Endodermal cell (in vitro differentiated cells): ENCODE measurements at places on chromosomes 6 and 20. TPM values are rescaled to one million over a fixed set of nuclear protein-coding genes. Genes with fewer than 3 reads are reported as not detected.

SYNGAP1 gene
- 75.4 and 90.2 TPM in 2 replicates for total RNA-seq

ABHD16B gene
- total RNA-seq = not detected in 3 replicates

TENT5A gene
- total RNA-seq = 4.3 and 4.8 TPM in 2 replicates

EDN1 gene
- 0.36 and 0.46 TPM in 2 replicates for total RNA-seq

ANKRD66 gene
- not detected in 2 replicates for total RNA-seq

DSP gene
- 123 to 166 TPM (median 127 TPM) in 3 replicates for total RNA-seq

PLA2G7 gene
- total RNA-seq = 0.68 and 1.1 TPM in 2 replicates

DNA sequence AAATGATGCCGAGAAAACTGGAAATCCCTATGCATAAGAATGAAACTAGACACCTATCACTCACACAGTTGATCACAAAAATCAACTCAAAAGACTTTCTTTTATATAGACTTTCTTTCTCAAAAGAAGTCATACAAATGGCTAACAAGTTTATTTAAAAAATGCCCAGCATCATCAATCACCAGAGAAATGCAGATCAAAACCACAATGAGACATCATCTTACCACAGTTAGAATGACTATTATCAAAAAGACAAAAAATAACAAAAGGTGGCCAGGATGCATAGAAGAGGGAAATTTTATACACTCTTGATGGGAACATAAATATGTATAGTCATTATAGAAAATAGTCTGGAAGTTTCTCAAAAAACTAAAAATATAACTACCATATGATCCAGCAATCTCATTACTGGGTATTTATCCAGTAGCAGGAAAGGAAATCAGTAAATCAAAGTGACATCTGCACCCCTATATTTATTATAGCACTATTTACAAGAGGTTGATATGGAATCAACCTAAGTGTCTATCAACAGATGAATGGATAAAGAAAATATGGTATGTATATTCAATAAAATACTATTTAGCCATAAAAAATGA lies 3.4 kb upstream of the RNF217 start:
- H3K4me1 ChIP-seq = no peaks in the 10 kb centered on the region
- no peak overlapping the region for H3K4me3 ChIP-seq
- H3K27me3 ChIP-seq = peaks cover 6% of the 10 kb centered on the region
- no peak overlapping the region for H3K27ac ChIP-seq
- DNase-seq = no peak
- no peaks in the 10 kb centered on the region for H3K36me3 ChIP-seq

- no peaks in the 10 kb centered on the region for H3K27me3 ChIP-seq
- H3K4me3 ChIP-seq = no peak overlapping the region
- H3K36me3 ChIP-seq = no peaks in the 10 kb centered on the region
- H3K27ac ChIP-seq = no peak overlapping the region
Observed at GRCh38 chr20:37542281-37542680, 14.6 kb upstream of the BLCAP start.

DNA sequence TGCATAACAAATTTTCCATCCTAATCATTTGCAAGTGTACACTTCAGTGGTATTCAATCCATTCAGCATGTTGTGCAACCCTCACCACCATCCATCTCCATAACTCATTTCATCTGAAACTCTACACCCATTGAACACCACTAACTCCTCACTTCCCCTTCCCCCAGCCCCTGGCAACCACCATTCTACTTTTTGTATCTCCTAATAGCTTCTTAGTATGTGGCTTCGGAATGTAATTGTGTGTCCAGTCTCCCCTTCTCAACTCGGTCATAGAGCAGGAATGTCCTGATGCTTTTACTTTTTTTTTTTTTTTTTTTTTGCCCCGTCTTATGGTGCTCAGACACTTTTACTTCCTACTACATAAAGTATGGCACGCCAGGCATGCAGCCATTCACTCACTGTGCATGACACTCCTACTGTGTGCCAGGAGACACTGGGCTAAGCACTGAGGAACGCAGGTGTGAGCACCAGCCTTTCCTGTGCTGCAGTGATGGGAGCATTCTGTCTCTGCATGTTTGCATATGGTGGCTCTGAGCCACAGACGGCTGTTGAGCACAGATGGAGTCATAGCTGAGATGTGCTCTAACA lies 15.3 kb downstream of the HCK start:
- DNase-seq = no peak
- no peak overlapping the region for H3K4me3 ChIP-seq
- no peaks in the 10 kb centered on the region for H3K36me3 ChIP-seq
- no peak overlapping the region for H3K27ac ChIP-seq

DNA sequence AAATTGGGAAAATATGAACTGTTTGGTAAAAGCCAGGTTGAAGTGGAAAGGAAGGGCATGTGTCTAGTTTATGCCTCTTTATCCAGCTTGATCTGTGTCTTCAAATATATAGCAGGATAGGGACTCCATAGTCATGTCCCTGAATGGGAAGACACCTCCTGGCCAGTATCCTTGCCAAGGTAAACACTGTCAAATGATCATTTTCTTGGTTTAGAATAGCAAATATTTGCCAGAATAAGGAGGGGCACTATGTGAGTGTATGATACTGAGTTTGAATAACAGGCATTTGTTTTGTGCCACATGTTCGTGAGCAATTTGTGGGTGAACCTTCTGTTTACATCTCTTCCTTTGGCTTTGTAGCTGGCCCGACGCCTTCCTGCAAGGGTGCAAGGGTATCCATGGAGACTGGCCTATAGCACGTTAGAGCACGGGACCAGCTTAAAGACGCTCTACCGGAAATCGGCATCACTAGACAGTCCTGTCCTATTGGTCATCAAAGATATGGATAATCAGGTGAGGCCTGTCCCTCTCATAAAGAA lies 34.2 kb upstream of the HINT3 start:
- peaks cover 11% of the 10 kb centered on the region for H3K4me1 ChIP-seq
- no peak overlapping the region for H3K4me3 ChIP-seq
- no peaks in the 10 kb centered on the region for H3K27me3 ChIP-seq
- no peak overlapping the region for H3K27ac ChIP-seq
- peaks cover 28% of the 10 kb centered on the region for H3K36me3 ChIP-seq

DNA sequence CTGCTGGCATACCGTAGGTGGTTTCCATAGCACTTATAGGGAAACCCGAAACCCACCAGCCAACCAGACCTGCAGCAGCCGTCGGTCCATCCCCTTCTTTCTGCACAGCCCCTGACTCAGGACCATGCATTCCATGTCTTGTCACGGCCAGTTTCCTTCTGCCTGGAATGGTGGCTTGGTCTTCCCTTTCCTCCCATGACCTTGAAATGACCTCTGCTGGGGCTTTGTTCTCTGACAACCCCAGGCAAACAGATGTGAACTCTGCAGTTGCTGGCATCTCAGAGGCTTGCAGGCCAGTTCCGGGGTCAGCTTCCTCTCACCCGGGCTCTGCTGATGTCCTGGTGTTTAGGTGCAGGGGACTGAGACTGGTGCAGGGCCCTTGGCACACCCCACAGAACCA lies 250.8 kb downstream of the SMOC2 start:
- DNase-seq = no peak
- peaks cover 11% of the 10 kb centered on the region for H3K4me1 ChIP-seq
- H3K4me3 ChIP-seq = no peak overlapping the region
- H3K27ac ChIP-seq = no peak overlapping the region
- no peaks in the 10 kb centered on the region for H3K27me3 ChIP-seq

DNA sequence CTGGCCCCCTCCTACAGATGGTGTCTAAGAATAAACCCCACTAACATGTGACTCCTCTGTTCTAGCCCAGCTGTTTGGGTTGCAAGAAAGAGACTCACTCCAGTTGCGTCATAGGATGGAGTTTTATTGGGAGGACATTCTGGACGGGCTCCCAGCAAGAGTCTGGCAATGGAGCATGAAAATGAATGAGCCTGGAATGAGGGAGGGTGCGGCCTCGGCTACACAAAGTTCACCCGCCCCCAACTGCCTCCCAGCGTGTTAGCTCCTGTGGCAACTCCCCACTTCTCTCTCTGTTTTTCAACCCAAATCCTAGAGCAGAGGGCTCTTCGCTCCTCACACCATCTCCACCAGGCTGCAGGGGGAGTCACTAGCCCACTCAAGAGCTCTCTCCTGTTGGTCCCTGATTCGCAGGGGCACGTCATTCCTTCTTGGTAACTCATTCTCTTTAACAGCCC lies 5.1 kb upstream of the ADAM33 start:
- H3K4me3 ChIP-seq = no peak overlapping the region
- no peaks in the 10 kb centered on the region for H3K4me1 ChIP-seq
- H3K36me3 ChIP-seq = no peaks in the 10 kb centered on the region
- DNase-seq = no peak

DNA sequence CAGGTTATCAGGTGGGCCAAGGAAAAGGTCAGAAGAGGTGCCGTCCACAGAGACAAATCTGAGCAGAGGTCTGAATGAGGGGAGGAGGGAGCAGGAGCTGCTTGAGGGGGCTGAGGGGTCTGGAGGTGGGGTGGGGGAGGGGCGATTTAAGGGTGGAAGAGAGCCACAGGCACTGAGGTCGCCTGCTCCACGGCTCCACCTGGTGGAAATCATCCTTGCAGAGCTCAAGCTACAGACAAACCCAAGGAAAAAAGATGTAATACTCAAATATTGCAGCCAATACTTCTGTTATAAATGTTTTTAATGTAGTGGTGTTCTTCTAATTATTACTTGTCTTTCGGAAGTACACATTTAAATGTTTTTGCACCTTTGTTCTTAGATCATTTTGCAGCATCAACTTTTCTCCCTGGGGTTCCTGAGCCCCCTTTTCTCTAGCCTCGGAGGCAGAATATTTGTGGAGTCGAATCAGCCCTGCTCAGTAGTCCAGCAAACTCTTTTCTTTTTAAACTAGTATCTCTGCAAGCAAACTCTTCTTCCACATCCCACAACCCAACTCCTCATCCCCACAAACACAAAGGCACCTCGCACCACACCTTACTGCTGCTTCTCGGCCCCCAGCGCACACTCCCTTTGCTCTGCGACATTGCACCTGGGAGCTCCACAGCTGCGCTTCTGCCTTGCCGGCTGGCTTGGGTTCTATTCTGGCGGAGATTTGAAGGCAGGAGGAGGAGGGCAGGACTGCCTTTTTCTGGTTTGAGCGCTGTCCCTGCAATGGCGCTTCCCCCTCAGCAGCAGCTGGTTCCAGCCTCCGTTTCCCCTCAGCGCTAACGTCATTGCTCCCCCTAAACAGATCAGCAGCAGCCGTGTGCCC lies 51.0 kb upstream of the TFAP2A start:
- H3K4me1 ChIP-seq = no peaks in the 10 kb centered on the region
- DNase-seq = peak; percentile 93
- no peaks in the 10 kb centered on the region for H3K27me3 ChIP-seq
- H3K4me3 ChIP-seq = no peak overlapping the region
- no peaks in the 10 kb centered on the region for H3K36me3 ChIP-seq

DNA sequence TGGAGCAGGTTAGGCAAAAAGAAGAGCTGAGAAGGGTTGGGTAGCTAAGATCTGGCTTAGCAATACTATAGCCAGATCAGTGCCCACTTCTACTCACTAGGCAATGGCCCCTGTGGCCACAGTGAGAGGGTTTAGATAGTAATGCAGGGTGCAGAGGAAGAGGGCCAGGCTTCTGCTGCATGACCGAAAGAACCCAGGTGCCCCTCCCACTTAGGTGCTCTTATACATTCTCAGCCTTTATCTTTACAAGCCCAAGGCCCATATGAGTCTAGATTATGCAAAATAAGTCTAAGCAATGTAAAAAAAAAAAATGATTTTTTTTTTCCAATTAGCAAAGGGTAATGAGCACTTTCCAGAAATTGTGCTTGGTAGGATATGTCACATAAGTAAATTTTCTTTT lies 171.3 kb downstream of the CD24 start:
- no peak overlapping the region for H3K27ac ChIP-seq
- no peak overlapping the region for H3K4me3 ChIP-seq
- no peak for DNase-seq
- peaks cover 2% of the 10 kb centered on the region for H3K4me1 ChIP-seq

DNA sequence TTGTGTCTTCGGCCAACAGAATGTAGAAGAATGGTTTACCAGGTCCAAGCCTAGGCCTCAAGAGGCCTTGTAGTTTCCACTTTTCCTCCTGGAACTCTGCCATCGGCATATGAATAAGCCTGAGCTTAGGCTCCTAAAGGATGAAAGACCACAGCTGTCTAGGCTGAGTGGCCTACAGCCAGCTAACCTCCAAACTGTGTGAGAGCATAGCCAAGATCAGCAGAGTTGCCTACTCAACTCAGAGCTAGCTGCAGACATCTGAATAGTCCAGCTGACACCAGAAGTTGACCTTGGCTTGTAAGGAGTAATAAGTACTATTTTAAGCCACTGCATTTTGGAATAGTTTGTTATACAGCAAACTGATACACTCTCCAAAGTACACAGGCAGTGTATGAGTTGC lies 52.6 kb upstream of the SMIM29 start:
- no peaks in the 10 kb centered on the region for H3K36me3 ChIP-seq
- no peak for DNase-seq
- H3K27me3 ChIP-seq = no peaks in the 10 kb centered on the region

- no peak overlapping the region for H3K4me3 ChIP-seq
- no peaks in the 10 kb centered on the region for H3K4me1 ChIP-seq
- no peak overlapping the region for H3K27ac ChIP-seq
- no peak for DNase-seq
Observed at GRCh38 chr6:14086701-14087100, 30.9 kb upstream of the CD83 start.

- H3K27me3 ChIP-seq = no peaks in the 10 kb centered on the region
- peak; percentile 55 for DNase-seq
- H3K4me3 ChIP-seq = no peak overlapping the region
- H3K4me1 ChIP-seq = peaks cover 30% of the 10 kb centered on the region
- no peak overlapping the region for H3K27ac ChIP-seq
Observed at GRCh38 chr20:44400970-44401769, 45.7 kb downstream of the HNF4A start.

DNA sequence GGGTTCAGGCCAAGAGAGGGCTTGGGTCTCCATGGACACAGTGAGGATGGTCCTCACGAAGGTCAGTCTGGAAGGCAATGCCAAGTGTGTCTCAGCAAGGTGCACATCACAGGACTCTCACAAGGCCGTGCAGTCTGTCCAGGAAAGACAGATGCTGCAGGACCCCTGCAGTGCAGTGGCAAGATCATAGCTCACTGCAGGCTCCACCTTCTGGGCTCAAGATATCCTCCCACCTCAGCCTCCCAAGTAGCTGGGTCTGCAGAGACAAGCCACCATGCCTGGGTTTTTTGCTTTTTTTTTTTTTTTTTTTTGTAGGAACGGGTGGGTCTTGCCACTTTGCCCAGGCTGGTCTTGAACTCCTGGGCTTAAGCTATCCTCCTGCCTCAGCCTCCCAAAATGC lies 26.4 kb downstream of the ZMYND8 start:
- no peak overlapping the region for H3K27ac ChIP-seq
- DNase-seq = no peak
- no peaks in the 10 kb centered on the region for H3K27me3 ChIP-seq
- H3K4me1 ChIP-seq = peaks cover 4% of the 10 kb centered on the region
- no peak overlapping the region for H3K4me3 ChIP-seq
